ENCODE measurements at places on chromosomes 5 and 9. TPM values are rescaled to one million over a fixed set of nuclear protein-coding genes. Genes with fewer than 3 reads are reported as not detected.

Gene MYO10
- 55.4 TPM for total RNA-seq

Gene ZNF346
- total RNA-seq: 15.1 TPM

GRCh38 chr5:29247346-29248028 lies 1946.0 kb upstream of the CDH6 start:
- no peak for DNase-seq

- no peak for DNase-seq
These were observed 8.8 kb upstream of the HSDL2 start for GRCh38 chr9:112371060-112371459.

DNA sequence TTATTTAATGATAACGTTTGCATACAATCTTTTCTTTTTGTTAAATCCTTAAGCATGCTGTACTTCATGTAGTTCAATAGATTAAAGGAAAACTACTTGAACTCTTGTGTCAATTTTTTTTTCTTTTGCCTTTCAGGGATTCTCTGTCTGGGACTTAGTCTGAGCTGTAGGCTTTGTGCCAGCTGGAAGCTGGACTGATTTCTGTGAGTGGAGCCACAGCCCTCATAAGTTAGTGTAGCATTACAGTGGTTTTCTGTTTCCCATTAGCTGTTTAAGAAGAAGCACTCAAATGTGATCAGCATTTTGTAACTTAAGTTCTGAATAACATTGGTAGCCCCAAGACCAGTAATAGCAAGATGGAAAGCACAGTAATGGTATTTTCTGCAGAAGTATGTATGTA lies 330.6 kb upstream of the MEF2C start:
- no peak for DNase-seq

All from chondrocyte (in vitro differentiated cells).